HAP-1 (cell line): ENCODE measurements at places on chromosomes 12 and 14.

DNA sequence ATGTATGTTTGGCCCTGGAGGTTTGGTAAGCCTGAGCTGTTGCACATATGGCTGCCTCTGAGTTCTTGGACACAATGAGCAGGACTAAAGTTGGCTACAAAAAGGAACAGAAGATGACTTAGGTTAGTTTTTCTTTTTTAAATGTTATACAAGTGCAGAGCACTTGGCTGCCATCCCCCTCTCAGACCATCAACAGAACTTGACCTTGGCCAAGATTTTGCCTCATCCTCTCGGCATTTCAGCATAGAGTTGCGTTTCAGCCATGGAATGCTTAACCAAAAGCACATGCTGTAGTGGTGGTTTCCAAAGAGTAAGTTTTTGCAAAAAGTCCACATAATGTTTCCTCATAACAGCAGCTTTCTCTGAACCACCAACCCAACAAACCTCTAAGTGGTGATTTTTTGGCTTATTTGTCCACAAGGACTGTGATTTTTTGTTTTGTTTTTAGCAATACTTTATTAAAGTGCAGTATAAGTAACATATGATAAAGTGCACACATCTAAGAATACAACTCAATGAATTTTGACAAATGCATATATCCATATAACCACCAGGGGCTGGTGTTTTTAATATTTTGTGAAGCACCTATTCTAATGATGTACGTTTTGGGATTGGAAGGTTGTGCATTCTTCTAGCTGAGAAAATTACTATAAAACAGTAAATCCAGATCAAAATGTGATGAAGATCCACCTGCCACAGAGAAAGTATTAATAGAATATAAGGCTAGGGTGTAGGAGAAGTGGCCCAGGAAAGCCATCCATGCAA is 12.1 kb upstream of the GALNT16 start:
- DNase-seq: no peak

DNA sequence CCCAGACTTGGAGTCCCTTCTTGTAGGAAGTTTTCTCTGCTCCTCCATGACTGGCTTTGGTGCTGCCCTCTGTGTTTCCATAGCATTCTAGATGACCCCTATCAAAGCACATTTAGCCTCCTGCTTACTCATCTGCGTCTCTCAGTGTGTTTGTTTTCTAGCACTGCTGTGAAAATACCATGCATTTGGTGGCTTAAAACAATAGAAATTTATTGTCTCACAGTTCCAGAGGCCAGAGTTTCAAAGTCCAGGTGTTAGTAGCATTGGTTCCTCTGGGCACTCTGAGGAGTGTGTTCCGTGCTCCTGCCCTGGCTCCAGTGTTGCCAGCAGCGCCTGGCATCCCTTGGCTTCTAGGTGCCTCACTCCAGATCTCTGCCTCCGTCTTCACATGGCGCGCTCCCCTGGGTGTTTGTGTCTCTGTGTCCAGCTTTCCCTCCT is 86.1 kb downstream of the CACNA1C start:
- no peak for DNase-seq

- no peak for DNase-seq
These were observed 211.1 kb downstream of the ANO6 start for GRCh38 chr12:45427042-45427441.

DNA sequence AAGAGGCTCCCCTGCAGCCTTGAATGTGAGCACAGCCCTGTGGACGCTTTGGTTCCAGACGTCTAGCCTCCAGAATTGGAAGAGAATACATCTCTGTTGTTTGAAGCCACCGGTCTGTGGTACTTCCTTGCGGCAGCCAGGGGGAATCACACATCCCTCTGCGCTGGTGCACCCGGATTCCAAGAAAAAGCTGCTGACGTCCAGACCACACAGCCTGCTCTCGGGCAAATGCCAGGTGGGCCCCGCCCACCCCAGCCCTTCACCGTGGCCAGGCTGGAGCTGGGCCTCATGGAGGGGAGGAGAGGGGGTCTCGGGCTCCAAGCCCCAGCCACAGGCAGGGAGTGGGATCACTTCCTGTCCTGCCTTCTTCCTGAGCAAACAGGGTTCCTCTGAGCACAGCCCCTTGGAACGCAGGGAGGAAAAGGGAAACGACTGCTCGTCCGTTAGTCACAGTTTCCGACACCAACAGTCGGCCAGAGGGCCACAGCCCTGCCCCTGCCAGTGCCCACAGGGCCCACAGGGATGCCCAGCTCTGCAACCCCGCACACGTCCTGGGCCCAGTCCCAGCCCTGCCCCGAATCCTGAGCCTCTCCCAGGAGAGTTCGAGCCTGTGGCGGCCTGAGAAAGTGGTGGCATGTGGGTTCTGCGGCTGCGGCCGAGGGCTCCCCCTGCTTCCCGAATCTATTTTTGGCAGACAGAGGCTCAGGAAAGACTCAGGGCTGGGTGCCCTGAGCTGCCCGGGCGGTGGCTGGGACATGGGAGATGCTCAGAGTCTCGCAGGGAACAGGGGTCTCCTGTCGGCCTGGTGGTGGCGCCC is 85.3 kb downstream of the RFLNA start:
- no peak for DNase-seq

DNA sequence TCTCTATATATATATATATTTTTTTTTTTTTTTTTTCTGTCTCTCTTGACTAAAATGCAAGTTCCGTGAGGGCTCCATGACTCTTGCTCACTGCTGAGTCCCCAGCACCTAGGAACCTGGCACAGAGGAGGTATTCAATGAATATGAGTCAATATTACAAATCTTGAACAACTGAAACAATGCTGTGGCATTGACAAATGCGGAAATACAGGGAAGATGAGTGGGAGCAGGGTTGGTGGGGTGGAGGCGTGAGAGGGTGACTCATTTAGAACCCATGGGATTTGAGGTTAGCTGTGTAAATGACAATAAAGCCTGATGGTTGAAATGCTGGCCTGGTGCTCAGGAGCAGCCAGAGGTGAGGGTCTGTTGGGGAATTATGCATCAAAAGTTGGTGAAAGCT is 121.7 kb upstream of the FUT8 start:
- no peak for DNase-seq

DNA sequence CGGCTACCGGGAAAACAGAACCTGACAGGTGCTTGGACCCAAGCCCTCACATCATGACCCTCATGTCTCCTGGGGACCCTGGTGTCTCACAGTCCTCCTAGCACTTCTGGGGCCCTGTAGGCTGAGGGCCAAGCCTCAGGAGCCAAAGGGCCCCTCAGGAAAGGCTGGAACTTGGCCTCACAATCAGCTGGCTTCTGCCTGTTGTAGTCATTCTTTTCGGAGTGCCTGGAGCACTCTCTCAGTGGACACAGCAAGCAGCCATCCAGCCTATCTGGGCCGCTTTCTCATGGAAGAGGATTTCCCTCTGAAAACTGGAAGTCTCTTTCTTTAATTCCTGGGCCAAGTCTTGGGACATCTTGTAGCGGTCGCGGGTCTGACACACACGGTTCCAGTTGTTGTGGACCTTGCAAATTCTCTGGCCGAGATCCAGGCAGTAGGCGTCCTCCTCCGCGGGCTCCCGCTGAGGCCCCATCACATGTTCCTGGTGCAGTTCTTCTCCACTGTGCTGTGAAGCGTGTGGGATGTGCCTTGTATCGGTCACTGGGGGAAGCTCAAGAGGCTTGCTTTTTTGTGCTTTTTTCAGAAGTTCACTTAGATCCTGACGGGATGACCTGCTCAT is 169.3 kb downstream of the EMP1 start:
- no peak for DNase-seq

GRCh38 chr12:49967777-49968250 is 4.9 kb upstream of the AQP6 start:
- DNase-seq: no peak

GRCh38 chr14:39422243-39422642 is 10.0 kb downstream of the FBXO33 start:
- no peak for DNase-seq

DNA sequence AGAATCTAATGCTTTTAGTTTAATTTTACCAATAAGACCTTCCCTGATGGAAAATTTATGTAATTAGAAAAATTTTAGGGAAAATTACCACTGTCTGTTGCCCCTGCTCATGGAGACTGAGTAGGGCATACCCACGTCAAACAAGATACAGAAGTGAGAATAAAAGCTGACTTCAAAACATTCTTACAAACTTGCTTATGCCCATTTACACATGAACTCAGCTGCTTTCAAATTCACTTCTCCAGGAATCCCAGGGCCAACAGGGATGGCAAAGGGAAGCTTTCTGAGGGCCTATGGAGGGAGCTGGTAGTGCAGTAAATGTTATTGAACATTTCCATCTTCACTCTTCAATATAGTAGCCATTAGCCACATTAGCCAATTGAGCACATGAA is 4.8 kb upstream of the NINJ2 start:
- no peak for DNase-seq
